Left renal cortex interstitium (tissue), 4 donors: ENCODE measurements at places on chromosomes 11 and 22. TPM values are rescaled to one million over a fixed set of nuclear protein-coding genes. Genes with fewer than 3 reads are reported as not detected.

DNA sequence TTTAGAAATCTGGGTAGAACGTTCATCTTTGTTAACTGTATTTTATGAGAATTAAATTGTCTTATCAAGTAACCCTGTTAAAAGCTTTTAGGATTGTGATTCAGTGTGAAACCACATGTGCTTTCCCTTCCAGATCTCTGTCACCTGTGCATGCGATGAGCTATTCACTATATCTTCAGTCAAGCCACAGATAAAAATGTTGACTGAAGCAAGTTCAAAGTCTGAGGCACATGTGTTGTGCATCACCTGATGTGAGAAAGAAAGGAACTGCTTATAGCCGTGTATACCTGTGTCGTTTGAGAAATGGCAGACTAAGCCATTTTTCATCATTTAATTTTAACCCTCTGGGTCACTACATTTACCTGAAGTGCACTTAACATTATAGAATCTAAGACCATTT lies 1088.9 kb upstream of the TENM4 start:
- DNase-seq = no peak

Gene DNAJB7
- 0.20 TPM for polyA plus RNA-seq

GRCh38 chr22:46057246-46058090 lies 80.5 kb upstream of the WNT7B start:
- DNase-seq = no peak

GRCh38 chr11:35021589-35021988 lies 105.2 kb downstream of the PDHX start:
- DNase-seq = no peak

- no peak for DNase-seq
Measured at GRCh38 chr11:121503051-121503450, 50.3 kb upstream of the SORL1-AS1 start.

- no peak for DNase-seq
Measured at GRCh38 chr11:12248330-12248729, 129.0 kb upstream of the PARVA start.

Gene MMP12
- polyA plus RNA-seq = 3.6 TPM

Gene C11orf16
- polyA plus RNA-seq = 0.87 TPM

DNA sequence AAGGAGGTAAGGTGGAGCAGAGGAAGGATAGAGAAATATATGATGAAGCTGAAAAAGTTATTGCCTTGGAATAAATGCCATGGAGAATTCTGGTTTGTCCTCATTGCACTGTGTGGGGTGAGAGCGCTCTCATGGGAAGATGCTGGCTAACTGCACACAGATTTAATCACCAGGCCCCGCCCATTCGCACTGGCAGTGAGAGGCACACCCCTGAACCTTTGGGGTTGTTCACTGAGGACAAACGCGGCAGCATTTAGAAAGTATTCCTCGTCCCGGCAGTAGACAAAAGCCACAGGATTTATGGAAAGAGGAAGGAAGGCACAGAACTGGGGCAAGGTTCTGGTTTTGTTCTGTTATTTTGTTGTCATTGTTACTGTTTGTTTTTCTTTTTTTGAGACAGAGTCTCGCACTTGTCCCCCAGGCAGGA lies 70.2 kb downstream of the MED15 start:
- DNase-seq = no peak

Gene CST6
- polyA plus RNA-seq = not detected

Gene MMP10
- 0.11 TPM for polyA plus RNA-seq

- DNase-seq = no peak
Measured at GRCh38 chr11:7595016-7595866, 78.1 kb downstream of the CYB5R2 start.

- DNase-seq = no peak
Measured at GRCh38 chr22:30783021-30783420, 88.3 kb downstream of the OSBP2 start.

DNA sequence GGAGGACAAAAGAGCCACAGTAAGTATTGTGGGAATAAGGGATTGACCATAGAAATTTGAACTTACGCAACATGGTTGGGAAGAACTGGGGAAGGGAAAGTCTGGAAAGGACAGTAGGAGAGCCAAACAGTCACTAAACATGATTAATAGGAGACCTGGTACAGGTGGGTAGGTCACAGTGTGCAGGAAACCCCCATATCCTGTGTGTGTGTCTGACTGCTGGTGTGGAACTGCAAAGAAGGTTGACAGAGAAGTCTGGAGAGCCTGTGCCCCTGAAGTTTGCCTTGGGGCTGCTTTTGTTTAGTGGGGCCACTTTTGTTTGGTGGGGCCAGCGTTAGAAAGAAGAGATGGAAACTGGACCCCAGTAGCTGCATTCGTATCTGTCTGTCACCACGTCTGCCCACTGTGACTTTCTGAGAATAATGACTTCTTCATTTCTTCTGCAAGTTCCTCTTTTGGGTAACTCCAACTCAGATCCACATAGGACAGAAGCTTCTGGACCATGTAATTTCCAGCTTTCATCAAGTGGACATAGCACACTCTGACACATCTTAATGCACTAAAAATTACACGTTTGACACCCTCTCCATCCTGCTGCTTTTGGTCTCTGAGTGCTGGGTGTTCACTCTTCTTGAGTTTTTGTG lies 126.8 kb upstream of the RAG2 start:
- no peak for DNase-seq

DNA sequence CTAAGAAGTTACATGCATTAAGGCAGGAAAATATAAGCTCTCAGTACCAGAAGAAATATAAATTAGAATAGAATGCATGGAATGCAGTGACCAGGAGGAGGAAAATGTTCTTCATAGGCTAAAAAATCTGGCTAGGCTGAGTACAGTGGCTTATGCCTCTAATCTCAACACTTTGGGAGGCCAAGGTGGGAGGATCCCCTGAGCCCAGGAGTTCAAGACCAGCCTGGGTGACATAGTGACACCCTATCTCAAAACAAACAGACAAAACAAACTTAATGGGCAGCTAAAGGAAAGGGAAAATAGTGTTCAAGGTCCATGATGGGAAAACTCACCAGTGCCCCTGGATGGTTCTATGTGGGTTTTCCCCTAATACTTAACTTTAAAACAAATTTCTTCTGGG lies 78.3 kb upstream of the RASSF10 start:
- DNase-seq = no peak

DNA sequence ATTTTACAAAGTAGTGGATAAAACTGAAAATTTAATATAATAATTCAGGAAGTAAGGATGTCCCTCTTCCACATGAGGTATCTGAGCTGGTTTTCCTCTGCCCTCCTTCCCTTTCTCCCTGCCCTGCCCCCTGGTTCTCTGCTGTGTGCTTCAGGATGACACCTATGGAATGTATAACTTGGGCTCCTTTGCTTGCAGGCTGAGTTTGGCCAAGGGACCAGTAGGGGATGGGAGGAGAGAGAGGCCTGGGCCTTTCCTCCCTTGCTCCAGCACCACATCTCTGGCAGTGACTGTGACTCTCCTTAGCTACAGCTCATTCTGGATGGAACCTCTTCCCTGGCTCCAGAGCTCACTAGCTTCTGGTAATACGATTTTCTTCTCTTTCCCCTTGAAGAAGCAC lies 10.1 kb downstream of the IRAG1 start:
- DNase-seq = no peak

GRCh38 chr22:37880668-37881440 lies 25.2 kb upstream of the MICALL1 start:
- DNase-seq = no peak

Gene SORL1
- 39.3 TPM for polyA plus RNA-seq

DNA sequence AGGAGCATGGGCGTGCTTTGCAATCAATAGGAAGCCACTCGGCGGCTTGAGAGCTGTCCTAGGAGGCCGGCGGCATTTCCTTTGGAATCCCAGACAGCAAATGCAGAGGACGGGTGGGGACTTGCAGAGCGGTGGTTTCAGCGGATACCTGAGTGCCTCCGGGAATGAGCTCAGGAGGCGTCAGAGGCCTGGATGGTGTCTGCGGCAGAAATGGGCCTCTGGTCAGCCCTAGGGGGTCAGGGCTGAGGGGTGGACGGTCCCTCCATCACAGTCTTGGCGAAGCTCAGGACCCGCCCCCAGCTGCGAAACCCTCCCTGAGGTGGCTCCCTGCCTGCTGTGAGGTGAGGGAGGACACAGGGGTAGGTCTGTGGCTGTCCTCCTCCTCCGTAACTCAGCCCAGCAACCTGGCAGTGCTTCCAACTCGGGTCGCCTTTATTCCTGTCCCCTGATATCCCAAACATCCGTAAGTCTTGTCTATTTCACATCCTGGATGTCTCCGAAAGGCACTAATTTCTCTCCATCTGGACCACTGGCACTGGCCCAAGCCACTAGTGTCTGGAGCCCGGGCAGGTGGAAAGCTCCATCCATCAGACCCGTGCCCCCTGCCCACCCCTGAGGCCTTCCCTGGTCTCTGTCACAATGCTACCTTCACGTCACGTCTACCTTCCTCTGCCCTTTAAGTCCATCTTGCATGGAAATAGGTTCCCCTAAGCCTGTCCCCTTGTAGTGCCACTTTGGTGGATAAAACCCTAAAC lies 686.6 kb downstream of the BRD1 start:
- DNase-seq = no peak

DNA sequence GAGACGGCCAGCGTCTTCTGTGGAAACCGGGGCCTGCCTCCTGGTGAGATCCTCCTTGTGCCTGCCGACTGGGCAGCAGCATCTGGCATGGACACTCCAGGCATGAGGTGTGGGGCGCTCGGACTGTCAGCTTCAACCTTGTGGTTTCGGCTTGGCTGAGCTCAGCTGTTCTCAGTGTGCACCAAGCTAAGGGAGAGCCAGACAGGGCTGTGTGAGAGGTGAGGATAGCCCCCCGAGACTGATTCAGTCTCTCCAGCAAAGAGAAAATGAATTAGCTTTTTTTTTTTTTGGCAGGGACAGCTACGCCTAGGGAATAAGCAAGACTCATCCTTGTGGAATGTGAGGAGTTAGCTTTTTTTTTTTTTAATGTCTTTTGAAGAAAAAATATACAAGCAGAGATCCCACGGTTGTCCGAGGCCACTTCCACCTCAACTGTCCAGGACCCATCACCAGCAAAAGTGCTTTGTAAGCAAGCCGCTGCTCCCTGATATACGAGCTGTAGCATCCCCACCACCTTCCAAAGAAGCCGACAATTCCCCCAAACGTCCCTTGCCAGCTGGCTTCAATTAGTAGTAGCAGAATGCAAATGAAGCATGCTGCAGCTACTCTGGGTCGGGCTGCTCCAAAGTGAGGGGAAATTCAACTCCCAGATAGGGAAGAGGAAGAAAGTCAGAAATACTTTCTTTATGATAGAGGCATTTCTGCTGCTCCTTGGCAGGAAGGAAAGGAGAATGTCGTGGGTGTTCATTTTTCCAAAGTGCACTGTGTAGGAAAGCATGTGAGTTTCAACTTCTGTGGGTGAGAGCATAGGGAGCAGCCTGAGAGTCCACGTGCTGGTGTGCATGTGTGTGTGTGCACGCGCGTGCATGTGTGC lies 9.7 kb upstream of the THY1 start:
- DNase-seq = no peak

Gene GPR83
- 0.54 TPM for polyA plus RNA-seq

Gene SCGB1A1
- polyA plus RNA-seq = not detected

Gene RPL3
- polyA plus RNA-seq = 3,198 TPM

DNA sequence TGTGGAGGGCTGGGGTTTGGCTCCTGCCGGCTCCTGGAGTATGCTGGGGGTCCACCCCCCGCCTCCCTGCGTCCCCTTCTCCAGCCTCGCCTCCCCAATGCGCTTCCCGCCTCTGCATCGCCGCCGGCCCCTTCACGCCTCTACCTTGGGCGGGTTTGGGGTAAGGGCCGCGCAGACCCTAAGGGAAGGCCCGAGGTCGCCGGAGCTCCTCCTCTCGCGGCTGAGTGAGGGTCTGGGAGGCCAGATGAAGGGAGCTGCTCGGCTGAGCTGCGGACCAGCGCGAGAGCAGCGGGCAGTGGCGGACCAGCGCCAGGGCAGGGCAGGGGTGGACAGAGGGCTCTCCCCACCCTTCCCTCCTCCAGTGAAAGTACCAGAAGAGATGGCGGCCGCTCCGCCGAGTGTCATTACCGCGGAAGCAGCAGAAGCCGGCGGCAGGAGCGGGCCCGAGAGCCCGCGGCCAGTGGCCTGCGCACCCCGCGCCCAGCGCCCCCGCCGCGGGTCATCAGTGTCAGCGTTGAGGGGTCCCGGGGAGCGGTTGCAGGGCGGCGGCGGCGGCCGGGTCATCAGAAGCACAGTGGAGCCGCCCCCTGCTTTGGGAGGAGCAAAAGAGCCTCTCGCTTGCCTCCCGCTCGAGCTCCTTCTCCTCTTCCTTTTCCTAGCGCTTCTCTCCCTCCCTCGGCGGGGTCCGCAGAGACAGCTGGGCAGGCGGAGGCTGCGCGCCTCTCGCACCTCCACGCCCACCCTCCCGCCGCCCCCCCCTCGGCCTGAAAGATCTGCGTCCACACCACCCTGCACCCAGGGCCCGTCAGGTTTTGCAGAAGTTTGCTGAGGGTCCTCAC lies 255.6 kb upstream of the CADM1 start:
- no peak for DNase-seq

DNA sequence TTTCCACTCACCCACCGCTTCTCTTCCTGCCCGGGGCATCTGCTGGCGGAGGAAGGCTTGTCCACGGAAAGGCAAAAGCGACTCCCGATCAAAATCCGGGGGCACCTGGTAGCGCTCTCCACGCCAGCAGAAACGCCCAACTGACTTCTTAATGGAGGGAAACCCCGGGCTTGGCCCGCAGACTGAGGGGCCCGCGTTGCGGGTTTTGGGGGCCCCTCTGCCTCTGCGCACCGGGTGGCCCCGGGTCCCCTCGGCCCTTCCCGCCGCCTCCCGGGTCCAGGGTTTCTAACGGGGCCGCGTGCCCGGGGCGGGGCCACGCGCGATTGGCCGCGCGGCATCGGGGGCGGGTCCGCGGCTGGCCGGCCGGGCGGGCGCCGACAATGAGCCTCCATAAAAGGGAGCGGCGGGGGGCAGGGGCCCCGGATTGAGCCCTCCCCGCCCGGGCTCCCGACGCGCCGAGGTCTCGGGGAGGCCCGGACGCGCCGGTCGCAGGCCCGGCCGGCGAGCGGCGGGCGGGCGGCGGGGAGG lies at the start of gene SPINDOC:
Gene SPINDOC, plus strand, starts transcription at position 422 of the 528 bp plus-strand sequence. CDS start 231 bp downstream, outside the sequence.
- no peak for DNase-seq

DNA sequence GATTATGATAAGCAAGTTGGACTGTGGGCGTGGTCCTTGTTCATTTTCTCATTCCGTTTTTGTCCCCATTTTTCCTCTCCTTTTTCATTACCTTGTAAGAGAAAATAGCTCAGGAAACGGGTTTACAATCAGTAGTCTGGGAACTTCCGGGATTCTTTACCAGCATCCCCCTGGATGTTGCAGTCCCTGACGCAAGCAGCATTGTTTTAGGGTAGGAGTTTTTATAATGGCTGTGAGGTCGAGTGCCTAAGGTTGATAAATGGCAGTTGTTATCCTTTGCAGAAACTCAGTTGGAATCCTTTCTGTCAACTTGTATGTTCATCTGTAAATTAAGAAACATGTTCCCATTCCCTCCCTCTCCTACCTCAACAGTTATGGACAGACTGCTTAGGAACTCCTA lies 68.3 kb downstream of the ARHGEF12 start:
- DNase-seq = no peak

DNA sequence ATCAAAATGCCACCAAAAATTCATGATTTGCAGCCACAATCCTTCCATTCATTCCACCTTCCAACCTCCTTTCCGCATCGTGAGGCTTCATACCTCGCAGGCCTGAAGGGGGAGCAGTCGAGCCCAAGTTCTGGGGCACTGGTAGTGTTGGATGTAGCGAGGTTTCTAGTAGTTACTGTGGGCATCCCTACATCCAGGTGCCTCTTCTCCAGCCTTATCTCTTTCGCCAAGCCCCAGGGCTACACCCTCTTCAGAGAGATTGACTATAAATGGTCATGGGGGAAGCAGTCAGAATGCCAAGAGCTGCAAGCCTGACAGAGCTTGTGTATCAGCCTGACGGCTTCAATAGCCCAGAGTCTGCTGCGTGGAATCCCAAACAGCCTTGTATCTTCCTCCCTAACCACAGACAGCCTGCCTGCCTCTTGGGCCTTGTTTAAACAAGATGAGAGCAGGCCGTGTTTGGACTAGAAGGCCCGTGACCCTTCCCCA lies 28.9 kb downstream of the CLMP start:
- no peak for DNase-seq
